Activated naive CD8-positive, alpha-beta T cell treated with anti-CD3 and anti-CD28 coated beads, Interleukin-2, amount 10 ng/mL, durations not matched to agents 7 days and 5 days (primary cell): ENCODE measurements at places on chromosomes 12 and 14. TPM values are rescaled to one million over a fixed set of nuclear protein-coding genes. Genes with fewer than 3 reads are reported as not detected.

DNA sequence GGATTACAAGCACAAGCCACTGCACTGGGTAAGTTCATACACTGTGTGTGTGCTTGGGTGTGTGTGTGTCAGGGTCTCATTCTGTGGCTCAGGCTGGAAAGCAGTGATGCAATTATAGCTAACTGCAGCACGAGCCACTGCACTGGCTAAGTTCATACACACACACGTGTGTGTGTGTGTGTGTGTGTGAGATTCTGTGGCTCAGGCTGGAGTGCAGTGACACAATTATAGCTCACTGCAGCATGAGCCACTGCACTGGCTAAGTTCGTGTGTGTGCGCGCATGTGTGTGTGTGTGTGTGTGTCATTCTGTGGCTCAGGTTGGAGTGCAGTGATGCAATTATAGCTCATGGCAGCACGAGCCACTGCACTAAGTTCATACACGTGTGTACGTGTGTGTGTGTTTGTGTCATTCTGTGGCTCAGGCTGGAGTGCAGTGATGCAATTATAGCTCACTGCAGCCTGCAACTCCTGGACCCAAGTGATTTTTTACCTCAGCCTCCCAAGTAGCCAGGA lies 85.4 kb downstream of the HECTD1 start:
- peaks cover 38% of the 10 kb centered on the region for H3K36me3 ChIP-seq
- H3K4me3 ChIP-seq: no peak overlapping the region
- H3K4me1 ChIP-seq: peaks cover 13% of the 10 kb centered on the region
- no peaks in the 10 kb centered on the region for H3K27me3 ChIP-seq
- no peak for DNase-seq

DNA sequence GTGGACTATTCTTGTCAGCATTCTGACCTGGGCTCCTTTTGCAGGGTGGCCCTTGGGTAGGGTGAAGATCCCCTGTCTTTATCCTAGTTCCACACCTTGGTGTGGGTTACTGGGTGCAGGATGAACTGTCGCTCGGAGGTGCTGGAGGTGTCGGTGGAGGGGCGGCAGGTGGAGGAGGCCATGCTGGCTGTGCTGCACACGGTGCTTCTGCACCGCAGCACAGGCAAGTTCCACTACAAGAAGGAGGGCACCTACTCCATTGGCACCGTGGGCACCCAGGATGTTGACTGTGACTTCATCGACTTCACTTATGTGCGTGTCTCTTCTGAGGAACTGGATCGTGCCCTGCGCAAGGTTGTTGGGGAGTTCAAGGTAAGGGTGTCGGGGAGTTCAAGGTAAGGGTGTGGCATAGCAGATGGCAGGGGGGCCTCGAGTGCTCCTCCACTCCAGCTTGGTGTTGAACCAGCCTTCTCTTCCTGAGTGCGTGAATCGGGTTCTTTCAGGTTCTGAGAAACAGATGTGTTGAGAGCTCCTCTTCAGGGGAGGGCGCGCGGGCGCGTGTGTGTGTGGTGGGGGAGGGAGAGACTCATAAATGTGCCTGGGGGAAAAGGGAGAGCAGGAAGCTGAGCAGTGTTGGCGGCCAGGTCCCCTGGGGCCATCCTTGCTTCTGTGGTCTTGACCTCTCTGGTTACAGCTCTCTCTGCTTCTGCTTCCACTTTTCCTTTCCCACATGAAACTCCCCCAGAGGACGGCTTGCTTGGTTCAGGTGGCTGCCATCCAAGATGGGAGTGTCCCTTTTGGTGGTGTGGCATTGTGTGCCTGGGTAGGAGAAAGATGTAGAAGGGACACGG lies 4.0 kb downstream of the ATG101 start:
- peaks cover 26% of the 10 kb centered on the region for H3K36me3 ChIP-seq
- peaks cover 40% of the 10 kb centered on the region for H3K4me1 ChIP-seq
- no peaks in the 10 kb centered on the region for H3K27me3 ChIP-seq
- no peak for DNase-seq

POTEG gene
- not detected for total RNA-seq

DNA sequence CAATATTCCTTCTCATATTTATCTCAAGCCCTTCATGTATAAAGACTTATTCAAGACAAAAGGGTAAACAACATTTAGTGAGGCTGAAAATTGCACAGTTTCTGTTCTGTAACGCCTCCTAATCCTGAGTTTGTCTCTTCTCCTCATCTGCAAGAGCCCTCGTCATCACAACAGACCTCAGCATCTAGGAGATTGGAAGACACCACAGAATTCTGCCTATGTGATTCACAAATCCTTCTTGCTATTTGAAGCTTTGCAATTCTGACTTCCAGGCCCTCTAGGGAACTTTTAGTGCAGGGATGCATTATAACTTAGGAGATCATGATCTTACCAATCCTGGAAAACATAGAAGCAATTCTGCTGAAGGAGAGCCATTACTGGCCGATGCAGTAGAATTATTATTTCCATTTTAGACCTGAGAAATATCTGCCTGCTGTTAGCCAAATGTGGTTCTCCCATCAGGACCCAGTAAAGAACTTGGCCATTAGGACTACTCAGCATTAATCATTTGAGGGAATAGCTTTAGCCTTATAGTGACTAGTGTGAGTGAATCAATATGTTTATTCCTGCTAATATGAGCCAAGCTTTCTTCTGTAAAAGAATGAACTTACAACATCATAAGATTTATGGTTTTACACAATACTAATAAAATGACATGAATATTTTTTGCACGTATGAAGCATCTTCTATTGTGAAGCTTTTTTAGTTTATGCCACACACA lies 119.5 kb downstream of the ANO4 start:
- no peak for DNase-seq
- H3K4me3 ChIP-seq: no peak overlapping the region
- no peaks in the 10 kb centered on the region for H3K36me3 ChIP-seq
- no peaks in the 10 kb centered on the region for H3K27me3 ChIP-seq
